Bronchial epithelial cell (primary cell): ENCODE measurements at places on chromosomes 2 and 18.

DNA sequence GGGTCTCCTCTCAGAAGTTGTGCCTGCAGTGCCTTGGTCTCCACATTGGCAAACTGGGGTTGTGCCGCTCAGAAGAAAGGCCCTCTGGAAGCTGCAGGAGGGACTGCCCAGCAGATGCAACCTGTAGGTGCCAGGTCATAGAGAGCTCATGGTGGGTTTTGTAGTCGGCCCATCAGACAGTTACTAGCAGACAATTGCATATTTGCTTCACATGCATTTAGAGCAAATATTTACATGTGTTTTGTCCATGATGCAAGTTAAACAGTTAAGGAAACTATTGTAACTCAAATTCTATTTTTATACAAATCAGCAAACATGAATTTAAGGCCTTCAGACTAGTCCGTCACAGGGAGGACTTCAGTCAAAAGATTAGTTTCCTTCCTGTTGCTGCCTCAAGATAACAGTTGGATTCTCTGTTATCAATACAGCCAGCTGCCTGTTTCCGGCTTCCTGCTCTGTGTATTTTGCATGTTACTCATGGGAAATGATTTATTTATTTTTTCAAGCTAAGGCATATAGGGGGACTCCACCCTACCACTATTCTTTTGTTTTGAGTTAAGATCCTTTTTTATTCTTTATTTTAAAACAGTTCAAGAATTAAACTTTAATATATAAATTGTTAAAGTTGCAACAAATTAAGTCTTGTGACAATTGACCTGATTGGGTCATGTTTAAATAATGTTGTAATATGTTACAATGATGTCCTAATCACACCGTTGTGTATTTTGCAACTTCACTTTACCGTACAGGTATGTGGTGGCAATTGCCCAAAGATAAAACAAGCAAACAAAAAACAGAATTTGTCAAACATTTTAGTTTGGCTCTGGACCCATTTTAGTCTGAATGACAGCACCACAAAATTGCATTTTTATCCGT, 133.5 kb downstream of the SPTBN1 start:
- DNase-seq, result peak; percentile 72

GRCh38 chr18:58042826-58043490, 1.1 kb upstream of the NEDD4L start:
- DNase-seq, result peak; percentile 15

GRCh38 chr2:85900366-85900765, 11.6 kb upstream of the ST3GAL5 start:
- DNase-seq, result no peak

- DNase-seq, result no peak
These were observed 306.1 kb downstream of the CPS1 start for GRCh38 chr2:210862283-210863065.

GRCh38 chr18:35074581-35074980, 33.4 kb downstream of the MAPRE2 start:
- no peak for DNase-seq
